ENCODE measurements at places on chromosomes 7 and 10.
A peak's percentile ranks its signal among the peaks of the same experiment; 100 is the strongest.

DNA sequence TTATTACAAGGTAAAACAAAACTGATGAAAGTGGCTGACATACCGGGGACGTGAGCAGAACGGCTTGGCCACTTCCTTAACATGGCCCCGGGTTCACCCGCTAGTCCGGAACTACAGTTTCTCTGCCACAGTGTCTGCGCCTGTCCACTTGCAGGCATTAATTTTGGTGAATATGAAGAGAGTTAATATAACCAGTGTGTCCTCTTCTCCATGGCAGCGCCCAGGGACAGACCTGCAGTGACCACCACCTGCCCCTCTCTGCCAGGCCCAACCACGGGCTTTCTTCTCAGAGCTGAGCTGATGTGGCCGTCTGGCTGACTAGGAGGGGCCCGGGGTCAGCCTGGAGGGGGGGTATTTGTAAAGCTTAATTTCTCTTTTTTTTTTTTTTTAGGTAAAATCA, 1.1 kb upstream of the NDUFB2 start:
- no peak overlapping the region for H3K27ac ChIP-seq
- peaks cover 33% of the 10 kb centered on the region for H3K36me3 ChIP-seq
- DNase-seq = no peak
- H3K4me3 ChIP-seq = no peak overlapping the region
- no peaks in the 10 kb centered on the region for H3K27me3 ChIP-seq

DNA sequence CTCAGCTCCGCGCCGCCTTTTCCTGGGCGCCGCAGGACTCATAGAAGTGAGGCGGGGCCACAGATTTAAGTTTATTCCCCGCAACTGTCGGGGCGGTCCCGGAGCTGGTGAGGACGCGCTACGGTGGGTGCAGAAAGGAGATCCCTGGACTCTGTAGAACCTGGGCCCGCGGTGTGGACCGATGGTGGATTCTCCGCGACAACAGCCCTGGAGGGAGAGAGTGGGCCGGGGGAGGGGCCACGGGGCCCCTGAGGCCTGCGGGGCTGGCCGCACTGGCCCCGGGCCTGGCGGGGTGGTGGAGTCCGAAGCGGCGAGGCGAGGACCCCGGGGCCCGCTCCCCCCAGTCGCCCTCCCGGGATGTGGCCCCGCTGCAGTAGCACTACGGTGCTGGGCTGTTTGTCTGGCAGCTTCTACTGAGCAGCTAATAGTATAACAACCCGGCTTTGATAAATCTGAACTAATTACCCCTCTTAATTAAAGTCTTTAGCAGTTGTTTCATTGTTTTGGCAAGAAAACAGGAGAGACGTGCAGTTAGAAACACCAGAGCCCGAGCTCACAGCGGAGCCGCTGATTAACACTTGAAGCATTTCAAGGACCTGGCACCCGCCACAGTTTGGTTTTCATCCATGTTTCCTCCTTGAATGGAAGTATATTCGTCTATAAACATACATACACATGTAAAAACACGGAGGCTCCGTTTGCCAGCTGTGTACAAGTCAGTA, 4.2 kb downstream of the FEZF1 start:
- no peaks in the 10 kb centered on the region for H3K4me1 ChIP-seq
- DNase-seq = no peak
- no peaks in the 10 kb centered on the region for H3K36me3 ChIP-seq
- no peak overlapping the region for H3K4me3 ChIP-seq
- H3K27ac ChIP-seq = no peak overlapping the region

DNA sequence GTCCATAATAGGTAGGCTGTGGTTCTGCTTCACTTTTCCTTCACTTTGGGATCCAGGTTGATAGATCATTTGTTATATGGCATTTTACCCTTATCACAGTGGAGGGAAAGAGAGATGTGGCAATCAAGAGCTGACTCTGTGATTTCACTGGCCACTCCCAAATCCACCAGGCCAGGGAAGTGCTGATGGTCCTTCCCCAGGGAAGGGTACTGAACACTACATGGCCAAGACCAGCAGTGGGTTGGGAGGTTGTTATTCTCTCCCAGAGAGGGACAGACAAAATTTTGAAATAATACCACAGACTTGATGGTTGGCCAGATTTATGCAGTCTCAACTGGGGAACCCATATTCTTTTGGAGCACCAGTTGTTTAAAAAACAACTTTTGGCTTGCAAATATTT, 102.5 kb downstream of the SND1 start:
- H3K4me3 ChIP-seq = no peak overlapping the region
- H3K27me3 ChIP-seq = no peaks in the 10 kb centered on the region
- H3K36me3 ChIP-seq = peaks cover 5% of the 10 kb centered on the region
- no peaks in the 10 kb centered on the region for H3K4me1 ChIP-seq
- no peak for DNase-seq

GRCh38 chr7:131495669-131496498, 60.5 kb downstream of the PODXL start:
- no peak overlapping the region for H3K27ac ChIP-seq
- no peak overlapping the region for H3K4me3 ChIP-seq
- no peaks in the 10 kb centered on the region for H3K27me3 ChIP-seq
- no peak for DNase-seq
- peaks cover 10% of the 10 kb centered on the region for H3K4me1 ChIP-seq
- H3K36me3 ChIP-seq = peaks cover 21% of the 10 kb centered on the region

- H3K4me3 ChIP-seq = no peak overlapping the region
- DNase-seq = no peak
- no peaks in the 10 kb centered on the region for H3K36me3 ChIP-seq
- no peaks in the 10 kb centered on the region for H3K4me1 ChIP-seq
Observed at GRCh38 chr7:33720870-33721269, 184.5 kb upstream of the BMPER start.

DNA sequence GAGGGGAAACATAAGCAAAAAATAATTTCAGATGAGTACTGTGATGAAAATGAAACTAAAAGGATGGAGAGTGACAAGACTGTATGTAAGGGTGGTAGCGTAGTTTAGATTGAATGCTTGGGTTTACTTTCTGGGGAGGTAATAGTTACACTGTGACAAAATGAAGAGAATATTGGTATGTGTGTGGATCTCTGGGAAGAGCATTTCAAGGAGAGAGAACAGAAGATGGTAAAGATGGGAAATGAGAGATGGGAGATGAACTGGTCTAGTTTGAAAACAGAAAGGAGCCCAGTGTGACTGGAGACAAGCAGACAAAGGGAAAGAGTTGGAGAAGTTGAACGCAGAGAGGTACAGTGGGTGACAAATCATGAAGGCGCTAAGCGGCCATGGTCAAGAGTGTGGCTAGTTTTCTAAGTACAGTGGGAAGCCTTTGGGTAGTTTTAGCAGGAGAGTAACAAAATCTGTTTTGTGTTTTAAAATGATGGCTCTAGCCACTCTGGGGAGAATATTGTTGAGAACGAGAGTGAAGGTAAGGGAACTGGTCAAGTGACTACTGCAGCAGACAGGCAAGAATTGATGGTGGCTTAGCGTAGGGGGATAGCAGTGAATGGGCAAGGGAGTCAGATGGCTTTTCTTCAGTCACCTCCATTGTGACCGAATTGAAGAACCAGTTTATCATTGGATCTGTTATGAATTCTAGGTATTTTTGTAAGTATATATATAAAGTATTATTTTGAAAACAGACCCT, 22.6 kb downstream of the PALS2 start:
- no peaks in the 10 kb centered on the region for H3K27me3 ChIP-seq
- H3K4me3 ChIP-seq = peak overlapping the region; percentile 36
- DNase-seq = peak; percentile 22
- peaks cover 7% of the 10 kb centered on the region for H3K4me1 ChIP-seq

GRCh38 chr10:19904202-19904661, 88.0 kb downstream of the PLXDC2 start:
- no peaks in the 10 kb centered on the region for H3K4me1 ChIP-seq
- H3K36me3 ChIP-seq = no peaks in the 10 kb centered on the region
- H3K27me3 ChIP-seq = no peaks in the 10 kb centered on the region
- DNase-seq = no peak
- no peak overlapping the region for H3K4me3 ChIP-seq
- H3K27ac ChIP-seq = no peak overlapping the region

DNA sequence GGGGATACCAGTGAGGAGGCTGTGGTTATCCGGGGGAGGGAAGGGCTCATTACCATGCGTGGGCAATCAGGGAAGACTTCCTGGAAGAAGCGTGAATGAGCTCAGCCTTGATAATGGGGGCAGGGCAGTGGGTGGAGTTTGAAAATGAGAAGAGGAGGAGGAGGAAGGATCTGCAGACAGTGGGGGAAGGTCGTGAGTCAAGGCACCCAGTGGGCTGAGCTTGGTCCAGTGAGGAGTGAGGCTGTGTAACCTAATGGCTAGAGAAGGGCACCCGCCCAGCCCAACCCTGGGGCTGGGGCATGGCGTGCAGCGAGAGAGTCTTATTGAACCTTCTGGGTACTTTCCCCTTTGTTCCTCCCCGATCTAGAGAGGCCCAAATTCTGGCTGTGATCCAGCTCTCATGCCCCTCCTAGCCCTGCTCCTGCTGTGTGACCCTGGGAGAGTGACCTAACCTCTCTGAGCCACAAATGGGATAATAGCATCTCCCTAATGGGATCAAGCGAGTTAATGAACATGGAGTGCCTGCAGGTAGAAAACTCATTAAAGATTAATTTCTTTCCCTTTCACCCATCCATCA, 31.5 kb downstream of the CLIP2 start:
- peak; percentile 25 for DNase-seq
- no peaks in the 10 kb centered on the region for H3K36me3 ChIP-seq
- no peak overlapping the region for H3K27ac ChIP-seq
- no peak overlapping the region for H3K4me3 ChIP-seq

DNA sequence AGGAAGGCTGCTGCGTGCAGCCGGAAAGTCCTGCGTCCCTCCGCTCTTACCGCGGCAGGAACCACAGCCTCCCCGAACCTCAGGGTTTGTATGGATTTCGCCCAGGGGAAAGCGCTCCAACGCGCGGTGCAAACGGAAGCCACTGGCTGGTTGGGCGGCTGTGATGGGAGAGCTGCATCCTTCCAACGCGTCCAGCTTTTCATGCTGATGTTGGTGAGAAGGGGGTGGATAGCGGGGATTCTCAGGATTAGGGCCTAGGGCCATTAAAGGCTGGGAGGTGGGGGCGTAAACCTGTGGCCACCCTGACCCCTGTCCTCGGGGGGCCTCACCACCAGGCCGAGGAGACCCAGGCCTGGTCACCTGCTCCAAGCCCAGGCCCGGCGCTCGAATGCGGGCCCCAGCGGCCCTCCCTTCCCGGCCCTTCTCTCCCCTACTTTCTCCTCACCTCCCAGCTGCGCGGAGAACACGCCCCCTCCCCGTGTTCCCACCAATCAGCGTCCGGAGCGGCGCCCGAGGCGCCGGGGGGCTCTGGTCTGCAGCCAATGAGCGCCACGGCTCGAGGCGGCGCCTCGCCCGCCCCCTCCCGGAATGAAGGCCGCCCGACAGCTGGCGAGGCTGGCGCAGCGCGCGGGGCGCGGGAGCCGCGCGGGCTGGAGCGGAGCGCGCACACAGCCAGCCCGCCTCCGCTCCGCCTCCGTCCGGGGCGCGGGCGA, 458 bp upstream of the NANOS1 start:
- peaks cover 44% of the 10 kb centered on the region for H3K4me1 ChIP-seq
- peak; percentile 97 for DNase-seq
- H3K27me3 ChIP-seq = no peaks in the 10 kb centered on the region
- peaks cover 27% of the 10 kb centered on the region for H3K36me3 ChIP-seq

DNA sequence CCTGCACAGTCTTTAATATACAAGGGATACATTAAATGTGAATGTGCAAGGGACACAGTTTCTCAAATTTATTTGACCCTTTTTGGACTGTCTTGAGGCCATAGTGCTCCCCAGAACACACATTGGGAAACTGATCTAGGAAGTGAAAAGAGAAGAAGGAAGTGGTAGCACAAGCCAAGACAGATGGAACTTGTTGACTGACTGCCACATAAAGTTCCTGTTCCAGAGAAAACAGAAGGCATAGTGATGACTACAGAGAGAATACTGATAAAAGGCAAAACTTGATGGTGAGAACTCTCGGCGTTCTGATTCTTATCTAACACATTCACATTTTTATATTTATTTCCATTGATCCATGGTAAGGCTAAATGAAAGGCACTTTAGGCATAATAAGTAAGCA, 1216.4 kb downstream of the CNTNAP2 start:
- no peak overlapping the region for H3K4me3 ChIP-seq
- DNase-seq = no peak
- no peaks in the 10 kb centered on the region for H3K4me1 ChIP-seq
- H3K36me3 ChIP-seq = no peaks in the 10 kb centered on the region
- H3K27ac ChIP-seq = no peak overlapping the region

GRCh38 chr7:123417580-123417979, 116.8 kb downstream of the IQUB start:
- DNase-seq = no peak
- no peak overlapping the region for H3K4me3 ChIP-seq
- no peaks in the 10 kb centered on the region for H3K4me1 ChIP-seq
- H3K36me3 ChIP-seq = no peaks in the 10 kb centered on the region

- no peak for DNase-seq
- no peak overlapping the region for H3K4me3 ChIP-seq
- no peaks in the 10 kb centered on the region for H3K36me3 ChIP-seq
- no peaks in the 10 kb centered on the region for H3K4me1 ChIP-seq
Observed at GRCh38 chr7:104230606-104231005, 22.8 kb upstream of the ORC5 start.

DNA sequence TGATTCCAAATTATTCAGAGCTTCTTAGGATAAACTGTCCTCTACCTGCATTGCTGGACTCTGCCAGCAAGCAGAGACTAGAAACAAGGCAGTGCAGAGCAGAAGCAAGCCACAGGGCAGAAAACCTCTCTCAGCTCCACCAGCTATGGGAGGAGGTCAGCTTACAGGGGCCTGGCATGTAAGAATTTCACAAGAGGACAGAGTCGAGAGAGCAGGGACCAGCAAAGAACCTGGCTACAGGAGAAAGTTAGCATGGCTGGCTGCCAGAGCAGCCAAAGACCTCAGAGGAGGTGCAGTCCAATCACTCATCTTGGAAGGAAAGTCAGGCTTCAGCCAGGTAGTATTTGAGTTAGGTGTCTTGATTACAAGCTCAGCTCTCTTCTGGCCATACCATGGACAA, 62.9 kb downstream of the ENO4 start:
- no peaks in the 10 kb centered on the region for H3K4me1 ChIP-seq
- H3K27me3 ChIP-seq = no peaks in the 10 kb centered on the region
- no peaks in the 10 kb centered on the region for H3K36me3 ChIP-seq
- H3K27ac ChIP-seq = no peak overlapping the region
